ELR (cell line): ENCODE measurements at places on chromosomes 3 and 15.

- DNase-seq = peak; percentile 19
These were observed 274.1 kb downstream of the OTOL1 start for GRCh38 chr3:161770484-161771386.

DNA sequence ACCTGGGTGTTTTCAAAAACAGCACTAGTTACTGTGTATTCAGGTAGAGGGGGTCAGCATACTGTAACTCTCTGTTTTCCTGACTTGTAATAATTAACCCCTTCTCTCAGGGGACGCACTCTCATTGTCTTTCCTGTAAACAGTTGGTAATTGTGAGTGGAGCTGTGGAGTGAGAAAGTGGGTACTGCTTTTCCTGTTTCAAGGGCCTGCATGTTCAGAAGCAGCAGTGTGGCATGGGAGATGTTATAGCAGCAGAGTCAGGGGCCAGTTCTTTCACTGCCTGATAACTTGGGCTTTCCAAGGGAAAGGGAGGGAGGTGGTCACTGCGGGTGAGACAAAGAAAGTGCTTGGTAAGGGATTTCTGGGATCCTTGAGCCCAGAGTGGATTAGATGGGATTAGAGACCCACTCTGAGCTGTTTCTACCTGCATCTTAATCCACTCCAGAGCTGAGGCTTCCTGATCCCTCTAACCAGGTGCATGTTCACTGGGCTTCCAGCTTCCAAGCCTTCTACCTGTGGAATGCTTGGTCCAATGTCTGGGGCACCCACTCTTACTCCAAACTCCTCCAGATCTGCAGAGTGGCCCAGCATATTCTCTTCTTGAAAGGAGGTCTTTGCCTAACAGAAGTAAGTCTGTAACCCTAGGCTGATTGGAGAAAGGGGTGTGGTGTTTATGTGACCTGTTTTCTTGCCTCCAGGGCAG, 105.2 kb downstream of the RPLP1 start:
- no peak for DNase-seq

DNA sequence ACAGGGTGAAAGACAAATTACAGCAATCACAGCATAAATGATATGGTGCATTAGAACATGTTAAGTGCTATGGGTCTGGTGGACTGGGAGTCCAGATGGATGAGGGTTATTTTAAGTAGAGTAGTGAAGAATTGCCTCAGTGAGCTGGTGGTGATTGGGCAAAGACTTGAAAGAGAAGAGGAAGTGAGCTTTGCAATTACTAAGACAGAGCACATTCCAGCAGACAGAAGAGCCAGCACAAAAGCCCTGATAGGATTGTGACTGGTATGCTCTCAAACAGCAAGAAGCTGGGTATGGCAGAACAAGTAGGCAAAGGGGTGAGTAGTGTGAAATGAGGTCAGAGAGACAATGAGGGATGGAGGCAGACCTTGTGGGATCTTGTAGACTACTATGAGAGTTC, 2.1 kb upstream of the ACKR4 start:
- DNase-seq = peak; percentile 85

- DNase-seq = no peak
These were observed 173.1 kb upstream of the TBL1XR1 start for GRCh38 chr3:177370246-177370822.

DNA sequence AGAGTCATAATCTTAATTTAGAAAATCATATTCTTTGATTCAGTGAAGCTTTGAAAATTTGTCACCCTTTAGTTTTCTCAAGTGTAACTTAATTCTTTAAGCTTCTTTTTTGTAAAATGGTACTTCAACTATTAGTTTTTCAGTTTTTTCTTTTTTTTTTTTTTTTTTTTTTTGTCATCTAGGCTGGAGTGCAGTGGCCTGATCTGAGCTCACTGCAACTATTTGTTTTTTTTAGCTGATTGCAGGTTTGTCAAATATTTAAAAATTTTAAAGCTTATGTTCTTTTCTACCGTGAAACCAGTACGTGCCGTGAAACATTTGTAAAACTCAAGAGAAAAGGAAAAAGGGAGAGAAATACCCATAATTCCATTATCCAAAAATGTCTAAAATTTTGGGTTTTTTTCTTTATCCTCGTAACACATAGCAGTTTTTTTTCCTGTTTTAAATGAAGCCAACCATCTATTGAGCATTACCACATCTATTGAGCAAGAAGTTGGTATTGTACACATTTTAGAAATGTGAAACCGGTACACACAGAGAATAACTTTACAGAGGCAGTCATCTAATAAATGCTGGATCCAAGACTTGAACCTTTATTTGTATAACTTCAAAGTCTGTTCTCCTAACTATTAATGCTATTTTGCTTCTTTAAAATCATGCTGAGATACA, 25.7 kb downstream of the ECT2 start:
- no peak for DNase-seq

- no peak for DNase-seq
These were observed 6.3 kb upstream of the HCN4 start for GRCh38 chr15:73375012-73375411.

DNA sequence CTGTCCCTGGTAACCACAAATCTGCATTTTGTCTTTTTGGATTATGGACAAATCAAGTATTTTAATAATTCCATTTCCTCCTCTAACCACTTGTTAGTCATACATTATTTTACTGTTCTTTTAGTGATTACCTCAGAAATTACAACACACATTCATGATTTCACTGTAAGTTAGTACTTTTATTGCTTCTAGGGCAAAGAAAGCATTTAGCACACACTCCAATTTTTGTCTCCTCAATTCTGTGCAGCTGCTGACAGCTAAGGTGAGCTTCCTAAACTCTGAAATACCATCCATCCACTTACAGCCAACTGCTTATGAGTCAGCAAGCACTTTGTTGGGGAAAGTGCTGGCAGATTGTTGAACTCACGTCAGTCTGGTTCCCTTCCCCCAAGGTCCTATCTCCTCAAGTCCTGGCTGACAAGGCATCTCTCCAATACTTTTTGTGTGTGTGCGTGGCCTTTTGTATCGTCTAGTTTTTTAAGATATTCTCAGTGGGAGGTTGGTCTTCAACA, 49.4 kb upstream of the TNFAIP8L3 start:
- DNase-seq = peak; percentile 59

DNA sequence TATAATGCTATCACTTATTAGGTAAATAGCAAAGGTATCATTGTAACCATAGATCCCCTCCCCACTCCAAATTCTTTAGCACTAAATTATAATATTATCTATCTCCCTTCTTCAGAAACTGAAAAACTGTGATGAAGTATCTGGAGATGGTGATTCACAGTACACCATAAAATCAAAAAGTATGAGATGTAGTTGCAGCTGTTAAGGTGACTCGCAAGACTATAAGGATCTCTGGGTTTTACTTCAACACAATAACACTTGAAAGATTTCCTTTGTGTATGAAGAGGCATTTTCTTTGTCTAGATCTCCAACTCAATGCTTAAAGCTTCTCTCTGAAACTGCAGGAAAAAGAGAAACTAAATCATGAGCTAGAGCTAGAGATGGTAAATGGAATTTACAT, 46.9 kb downstream of the IFT57 start:
- DNase-seq = peak; percentile 66

- no peak for DNase-seq
These were observed 167.8 kb downstream of the ALCAM start for GRCh38 chr3:105534491-105534890.

DNA sequence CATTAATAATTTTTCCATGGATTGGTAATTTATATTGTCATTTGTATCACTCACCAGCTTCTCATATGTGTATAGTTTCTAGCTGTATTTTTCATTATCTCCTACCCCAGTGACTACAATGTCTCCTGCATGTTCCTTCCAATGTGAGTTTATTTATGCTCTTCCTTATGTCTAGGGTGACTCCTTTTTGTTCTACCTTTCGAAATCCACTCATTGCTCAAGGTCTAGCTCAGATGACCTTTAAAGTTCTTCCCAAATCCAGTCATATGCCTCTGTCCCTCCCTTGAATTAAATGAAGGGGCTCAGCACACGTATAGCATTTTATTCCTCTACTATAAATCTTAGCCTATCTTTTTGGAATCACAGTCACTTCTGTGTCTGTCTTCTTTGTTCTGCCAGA, 53.0 kb downstream of the TMEM45A start:
- no peak for DNase-seq

DNA sequence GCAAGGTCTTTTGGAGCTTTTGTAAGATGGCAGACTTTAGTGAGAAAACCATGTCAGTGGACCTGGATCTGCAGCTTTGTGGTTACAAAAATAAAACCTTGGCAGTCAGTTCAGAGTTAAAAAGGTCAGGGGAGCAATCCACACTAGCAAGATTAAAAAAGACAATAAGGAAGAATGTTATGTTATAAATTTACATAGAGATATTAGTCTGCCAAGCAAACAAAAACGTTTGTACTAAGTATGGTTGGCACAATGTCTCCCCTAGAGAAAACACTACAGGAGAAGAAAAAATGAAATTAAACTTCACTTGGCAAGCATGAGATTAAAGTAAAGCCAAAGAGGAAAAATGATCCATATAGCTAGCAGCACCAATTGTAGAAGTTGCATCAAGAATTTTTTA, 205.0 kb downstream of the LSAMP start:
- DNase-seq = no peak

- no peak for DNase-seq
These were observed 252.0 kb downstream of the EPHB1 start for GRCh38 chr3:135047061-135047460.

DNA sequence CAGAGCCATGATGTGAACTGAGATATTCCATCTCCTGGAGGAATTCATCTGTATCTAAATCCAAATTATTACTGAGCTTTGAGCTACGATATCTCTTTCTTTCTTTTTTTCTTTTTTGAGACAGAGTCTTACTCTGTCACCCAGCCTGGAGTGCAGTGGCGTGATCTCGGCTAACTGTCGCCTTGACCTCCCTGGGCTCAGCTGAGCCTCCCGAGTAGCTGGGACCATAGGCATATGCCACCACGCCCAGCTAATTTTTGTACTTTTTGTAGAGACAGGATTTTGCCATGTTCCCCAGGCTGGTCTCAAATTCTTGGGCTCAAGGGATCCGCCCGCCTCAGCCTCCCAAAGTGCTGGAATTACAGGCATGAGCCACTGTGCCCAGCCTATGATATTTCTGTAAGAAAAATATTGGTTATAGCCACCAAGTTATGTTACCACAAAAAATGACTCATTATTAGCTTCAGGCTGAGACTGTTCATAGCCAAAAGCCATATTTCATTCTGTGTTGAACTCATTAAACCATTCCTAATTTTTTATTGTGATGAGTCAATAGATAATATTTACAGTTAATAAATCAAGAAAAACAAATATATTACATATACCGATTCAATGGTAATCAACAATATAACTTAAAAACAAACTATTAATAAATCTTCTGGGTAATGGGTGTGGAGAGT, 27.1 kb upstream of the SLC30A4 start:
- peak; percentile 81 for DNase-seq

- no peak for DNase-seq
These were observed 7.9 kb upstream of the WDR6 start for GRCh38 chr3:48999085-48999858.

GRCh38 chr15:66830358-66830757, 128.3 kb downstream of the SMAD6 start:
- peak; percentile 75 for DNase-seq

GRCh38 chr3:72255791-72256559, 471.0 kb upstream of the PROK2 start:
- DNase-seq = no peak
